Activated CD8-positive, alpha-beta memory T cell treated with anti-CD3 and anti-CD28 coated beads for 48 hours (primary cell): ENCODE measurements at places on chromosomes 7 and 10.

- no peak for DNase-seq
These were observed 161.3 kb downstream of the KLF6 start for GRCh38 chr10:3623746-3624145.

GRCh38 chr10:28020080-28020860 lies 21.4 kb upstream of the ODAD2 start:
- DNase-seq, result no peak

- DNase-seq, result no peak
These were observed 26.9 kb downstream of the PPP1R3C start for GRCh38 chr10:91605968-91606367.

DNA sequence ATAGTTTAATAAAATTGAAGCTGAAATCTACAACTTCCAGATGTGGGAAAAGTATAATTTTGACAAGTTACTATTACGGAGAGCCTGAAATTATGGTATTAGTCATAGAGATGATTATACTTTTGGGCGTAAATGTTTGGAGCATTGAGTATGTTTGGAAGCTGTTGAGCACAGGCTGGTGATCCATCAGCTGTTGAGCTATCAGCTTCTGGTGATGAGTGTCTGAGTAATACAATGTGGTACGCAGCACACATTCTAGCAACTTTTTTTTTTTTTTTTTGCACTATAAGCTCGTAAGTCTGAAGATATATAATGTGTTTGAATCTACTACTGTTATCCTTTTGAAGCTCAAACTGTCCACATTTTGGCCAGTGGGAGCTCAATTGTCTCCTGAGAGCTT lies 123.4 kb downstream of the ATE1 start:
- no peak for DNase-seq

GRCh38 chr10:1411956-1412355 lies 325.4 kb downstream of the ADARB2 start:
- no peak for DNase-seq

GRCh38 chr7:90747516-90747915 lies 151.4 kb downstream of the CDK14 start:
- no peak for DNase-seq

DNA sequence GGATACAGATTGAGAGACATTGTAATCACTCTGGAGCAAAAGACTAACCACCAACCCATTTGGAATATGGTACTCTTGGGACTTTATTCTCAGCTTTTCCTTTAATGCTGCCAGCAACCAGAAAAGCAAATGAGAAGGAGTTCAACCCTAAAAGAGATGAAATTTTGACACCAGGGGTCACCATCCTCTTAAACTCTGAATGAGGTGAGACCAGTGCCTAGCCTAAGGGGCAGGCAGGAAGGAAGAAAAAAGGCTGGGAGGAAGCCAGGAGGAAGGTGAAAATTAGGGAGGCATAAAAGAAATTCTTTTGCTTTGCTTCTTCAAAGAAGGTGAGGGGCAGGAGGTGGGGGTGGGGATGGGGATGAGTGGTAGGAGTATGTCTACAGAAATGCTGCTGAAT lies 135.8 kb downstream of the JAZF1 start:
- no peak for DNase-seq

DNA sequence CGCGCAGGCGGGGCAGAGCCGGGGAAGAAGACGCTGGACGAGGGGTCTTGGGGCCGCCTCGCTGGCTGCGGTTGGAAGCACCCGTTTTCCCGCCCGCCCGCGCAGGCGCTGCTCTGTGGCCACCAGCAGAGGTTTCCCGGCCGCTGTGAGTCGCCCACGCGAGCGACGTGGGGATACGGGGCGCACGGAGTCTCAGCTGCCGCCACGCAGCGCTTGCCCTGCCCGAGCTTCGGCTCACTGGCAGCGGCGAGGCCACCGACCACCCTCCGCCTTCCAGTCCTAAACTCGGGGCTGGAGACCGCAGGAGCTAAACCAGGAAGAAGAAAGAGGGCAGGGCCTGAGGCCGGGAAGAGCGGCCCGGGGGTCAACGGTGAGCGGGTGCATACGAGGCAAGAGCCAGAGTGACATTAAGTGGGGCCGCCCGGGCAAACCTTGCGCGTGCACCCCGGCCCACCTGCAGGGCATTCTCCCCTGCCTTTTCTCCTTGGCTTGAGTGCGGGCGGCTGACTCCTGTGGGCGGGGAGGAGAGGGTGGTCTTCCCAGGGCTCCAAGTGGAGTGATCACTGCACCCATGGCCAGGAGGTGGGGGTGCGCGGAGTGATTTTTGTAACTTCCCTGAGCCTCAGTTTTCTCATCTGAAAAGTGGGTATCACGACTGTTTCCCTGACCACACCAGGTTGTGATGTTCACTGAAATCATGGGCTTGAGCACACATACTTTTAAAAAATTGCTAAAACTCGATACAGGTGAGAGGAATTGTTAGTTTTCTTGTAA lies 7.1 kb upstream of the EMX2 start:
- no peak for DNase-seq

DNA sequence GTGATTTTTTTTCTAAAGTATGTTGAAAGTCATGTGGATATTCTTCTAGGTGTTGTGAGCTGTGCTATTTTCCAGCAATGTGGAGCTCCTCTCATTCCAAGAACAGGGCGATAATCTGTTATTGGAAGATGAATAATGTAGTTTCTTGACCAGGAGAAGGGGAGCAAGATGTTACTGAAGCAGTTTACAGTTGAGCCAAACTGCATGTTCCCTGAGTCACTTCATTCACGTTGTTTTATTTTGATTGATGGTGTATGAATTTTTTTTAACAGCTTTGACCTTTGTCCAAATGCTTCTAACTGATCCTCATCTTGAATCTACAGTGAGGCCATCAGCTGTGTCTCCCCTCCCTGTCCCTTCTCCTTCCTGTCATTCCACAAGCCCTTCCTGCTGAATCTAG lies 277.1 kb upstream of the KLF6 start:
- no peak for DNase-seq

GRCh38 chr7:101058355-101058754 lies 26.9 kb upstream of the TRIM56 start:
- DNase-seq, result peak; percentile 41

- DNase-seq, result no peak
These were observed 188.9 kb downstream of the BICC1 start for GRCh38 chr10:58701405-58702135.

DNA sequence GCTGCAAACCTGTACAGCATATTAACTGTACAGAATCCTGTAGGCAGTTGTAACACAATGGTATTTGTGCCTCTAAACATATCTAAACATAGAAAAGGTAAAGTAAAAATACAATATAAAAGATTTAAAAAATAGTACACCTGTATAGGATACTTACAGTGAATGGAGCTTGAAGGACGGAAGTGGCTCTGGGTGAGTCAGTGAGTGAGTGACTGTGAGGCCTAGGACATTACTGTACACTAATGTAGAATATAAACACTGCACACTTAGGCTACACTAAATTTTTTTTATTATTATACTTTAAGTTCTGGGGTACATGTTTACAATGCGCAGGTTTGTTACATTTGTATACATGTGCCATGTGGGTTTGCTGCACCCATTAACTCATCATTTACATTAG lies 97.3 kb upstream of the STK17A start:
- no peak for DNase-seq

- DNase-seq, result no peak
These were observed 8.5 kb upstream of the AKR1D1 start for GRCh38 chr7:138067774-138068173.

DNA sequence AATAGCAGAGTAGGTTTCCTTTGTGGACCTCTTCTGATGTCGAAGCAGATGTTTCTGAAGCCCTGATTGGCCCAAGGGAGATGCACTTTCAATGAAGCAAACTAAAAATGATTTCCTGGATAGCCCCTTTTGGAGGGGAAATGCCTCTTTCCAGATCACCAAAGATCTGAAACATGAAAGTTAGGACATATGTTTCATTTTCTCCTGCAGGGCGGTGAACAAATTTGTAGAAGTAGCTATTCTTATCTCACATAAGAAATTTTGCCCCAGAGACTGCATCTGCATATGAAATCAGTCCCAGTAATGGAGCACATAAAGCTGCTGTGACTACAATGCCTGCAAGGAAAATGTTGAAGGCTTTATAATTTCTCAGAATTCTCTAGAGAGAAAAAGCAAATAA lies 56.0 kb downstream of the THSD7A start:
- DNase-seq, result no peak

- DNase-seq, result no peak
These were observed 604.0 kb upstream of the PFKP start for GRCh38 chr10:2463316-2463715.

- no peak for DNase-seq
These were observed 104.9 kb upstream of the KMT2E start for GRCh38 chr7:104909096-104909495.

DNA sequence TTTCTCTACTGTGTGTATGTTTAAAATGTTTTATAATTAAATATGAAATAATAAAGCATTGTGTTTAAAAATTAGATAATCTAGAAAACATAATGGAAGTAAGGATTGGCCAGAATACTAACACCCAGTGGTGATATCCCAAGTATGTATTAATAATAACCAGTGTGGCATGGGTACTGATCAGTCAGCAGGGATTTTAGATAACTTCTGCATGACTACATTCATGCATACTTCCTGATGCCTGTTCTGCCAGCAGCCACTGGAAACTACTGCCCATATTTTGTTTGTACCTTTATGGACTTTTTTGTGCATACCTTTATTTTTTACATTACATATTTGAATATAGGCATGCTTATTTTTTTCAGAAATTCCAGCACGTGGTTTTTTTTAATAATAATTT lies 156.6 kb upstream of the TMEM196 start:
- no peak for DNase-seq

- DNase-seq, result peak; percentile 8
These were observed 124.9 kb downstream of the DLG5 start for GRCh38 chr10:77801474-77802161.

GRCh38 chr10:104020020-104020419 lies 53.1 kb downstream of the SLK start:
- DNase-seq, result no peak

- no peak for DNase-seq
These were observed 9.5 kb upstream of the KAZALD1 start for GRCh38 chr10:101052285-101052684.

GRCh38 chr7:92785923-92786322 lies 50.5 kb downstream of the CDK6 start:
- no peak for DNase-seq

- DNase-seq, result no peak
These were observed 46.1 kb downstream of the ARMH3 start for GRCh38 chr10:102009801-102010425.

DNA sequence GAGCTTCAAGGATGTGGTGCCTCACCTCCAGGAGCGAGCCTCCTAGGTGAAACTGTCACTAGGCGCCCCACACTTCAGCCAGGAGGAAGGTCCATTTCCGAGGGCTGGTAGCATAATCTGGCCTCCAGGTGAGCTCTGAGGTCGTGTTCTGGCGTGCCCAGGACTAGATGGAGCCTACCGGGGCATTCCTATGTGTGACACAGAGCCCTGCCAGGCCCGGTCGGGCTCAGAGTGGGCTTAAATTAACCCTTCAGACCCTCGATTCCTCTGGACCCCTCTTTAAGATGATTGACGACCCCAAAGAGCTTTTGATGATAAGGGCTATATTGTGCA lies 233.1 kb downstream of the EBF3 start:
- DNase-seq, result no peak

- no peak for DNase-seq
These were observed 57.1 kb downstream of the DMBT1 start for GRCh38 chr10:122617476-122618270.

- no peak for DNase-seq
These were observed 48.8 kb downstream of the GOLGA7B start for GRCh38 chr10:97898429-97898828.

DNA sequence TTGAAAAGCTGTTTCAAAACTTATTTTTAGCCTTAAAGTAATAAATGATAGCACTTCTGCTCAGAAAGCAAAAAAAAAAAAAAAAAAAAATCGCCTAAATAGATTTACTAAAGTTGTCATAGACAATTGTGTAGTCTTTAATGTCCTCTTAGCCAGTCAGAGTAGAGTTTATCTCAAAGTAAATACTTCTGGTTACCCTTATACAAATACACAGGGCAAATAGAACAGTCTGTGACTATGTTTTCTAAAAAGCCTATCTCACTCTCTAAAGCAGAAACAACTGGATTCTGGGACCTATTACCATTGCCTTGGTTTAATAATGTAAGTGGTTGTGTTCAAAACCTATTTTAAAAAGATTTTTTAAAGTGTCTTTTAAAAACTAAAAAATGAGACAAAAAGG lies 156.2 kb upstream of the THSD7A start:
- DNase-seq, result no peak

- no peak for DNase-seq
These were observed 223.8 kb upstream of the CCDC6 start for GRCh38 chr10:60130130-60130579.

DNA sequence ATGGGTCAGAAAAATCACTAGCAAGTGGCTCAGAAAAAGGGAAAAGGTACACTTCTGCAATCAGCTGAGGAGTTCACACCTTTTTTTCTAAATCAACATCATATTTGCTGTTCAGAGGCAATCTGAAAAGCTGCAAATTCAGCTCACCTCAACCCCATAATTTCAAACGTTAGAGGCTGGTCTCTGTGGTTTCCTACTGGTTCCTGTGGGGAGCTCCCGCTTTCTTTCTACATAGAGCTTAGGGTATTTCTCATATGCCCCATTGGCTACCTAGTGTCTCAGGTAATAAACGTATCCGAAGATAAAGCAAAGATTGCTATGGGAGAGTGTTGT lies 5.2 kb upstream of the ZNF22 start:
- DNase-seq, result no peak

- no peak for DNase-seq
These were observed 2.5 kb upstream of the GDF2 start for GRCh38 chr10:47319784-47320183.

DNA sequence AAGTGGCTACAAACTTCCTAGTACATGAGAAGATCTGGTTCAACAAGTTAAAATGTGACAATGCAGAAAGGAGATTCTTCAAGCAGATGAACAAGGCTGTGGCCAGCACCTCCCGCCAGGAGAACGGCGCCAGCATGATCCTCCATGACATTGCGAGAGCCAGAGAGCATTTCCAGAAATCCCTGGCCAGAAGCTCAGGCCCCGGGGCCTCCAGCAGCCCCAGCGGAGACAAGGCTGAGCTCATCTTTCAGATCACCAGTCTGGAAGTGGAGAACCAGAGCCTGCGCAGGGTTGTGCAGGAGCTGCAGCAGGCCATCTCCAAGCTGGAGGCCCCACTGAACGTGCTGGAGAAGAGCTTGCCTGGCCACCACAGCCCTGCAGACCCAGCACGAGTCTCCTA lies 40.1 kb upstream of the ZNF273 start:
- DNase-seq, result no peak

DNA sequence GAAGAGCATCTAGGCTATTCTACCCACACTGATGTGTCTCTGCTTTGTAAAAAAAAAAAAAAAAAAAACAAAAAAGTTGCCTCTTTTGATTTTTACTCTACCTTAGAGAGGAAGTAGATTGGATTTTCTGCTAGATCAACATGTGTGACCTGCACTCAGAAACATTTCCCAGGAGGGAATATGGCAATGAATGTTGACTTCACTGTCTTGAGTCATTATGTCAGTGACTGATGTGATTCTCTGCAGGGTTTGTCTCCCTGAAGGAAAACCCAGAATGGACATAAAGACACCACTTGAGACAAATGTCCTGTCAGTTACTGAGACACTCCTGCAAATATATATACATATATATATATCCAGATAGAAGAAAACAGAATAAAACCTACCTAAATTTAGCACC lies 370.3 kb downstream of the BMPER start:
- no peak for DNase-seq

GRCh38 chr7:5614600-5614999 lies 166.9 kb downstream of the RNF216 start:
- DNase-seq, result no peak

- no peak for DNase-seq
These were observed 128.6 kb upstream of the BMPER start for GRCh38 chr7:33776788-33777187.
